ENCODE measurements at places on chromosomes 5 and 9.

DNA sequence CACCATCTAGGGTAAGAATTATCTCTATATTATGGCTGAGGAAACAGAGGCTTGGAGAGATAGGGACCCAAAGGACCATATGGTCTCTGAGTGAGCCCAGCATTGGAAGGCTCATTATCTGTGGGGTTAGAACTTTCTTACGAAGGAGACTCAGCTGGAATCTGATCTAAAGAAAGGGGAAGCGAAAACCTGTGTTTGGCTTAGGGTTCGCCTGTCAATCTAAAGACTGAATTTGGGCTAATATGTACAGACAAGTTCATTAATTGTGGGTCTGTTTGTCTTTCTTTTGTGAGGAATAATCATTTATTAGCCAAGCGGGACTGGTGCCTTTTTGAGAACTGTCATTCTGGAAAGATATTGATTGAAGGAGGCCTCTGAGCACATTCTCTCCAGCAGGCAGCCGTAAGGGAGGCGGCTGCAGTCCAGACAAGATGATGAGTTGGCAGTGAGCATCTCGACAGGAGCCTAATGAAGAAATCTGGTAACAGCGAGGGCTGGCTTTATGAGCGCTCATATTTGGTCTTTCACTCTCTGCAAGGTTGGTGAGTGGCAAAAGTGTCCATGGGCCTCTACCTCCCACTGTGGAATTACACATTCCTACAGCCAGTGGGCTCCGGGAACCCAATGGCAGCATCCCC, 104.2 kb upstream of the GPR151 start:
- DNase-seq = no peak

DNA sequence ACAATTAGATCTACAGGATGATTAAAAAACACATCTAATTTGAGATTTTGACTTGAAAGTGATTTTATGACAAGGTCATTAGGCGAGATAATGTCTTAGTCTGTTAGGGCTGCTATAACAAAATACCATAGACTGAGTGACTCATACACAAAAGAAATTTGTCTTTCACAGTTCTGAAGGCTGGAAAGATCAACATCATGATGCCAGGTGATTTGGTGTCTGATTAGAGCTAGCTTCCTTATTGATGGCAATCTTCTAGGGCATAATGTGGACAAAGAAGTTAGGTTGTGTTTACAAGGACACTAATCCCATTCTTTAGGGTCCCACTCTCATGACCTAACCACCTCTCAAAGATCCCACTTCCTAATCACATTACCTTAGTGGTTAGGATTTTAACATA, 256.7 kb downstream of the TUSC1 start:
- no peak for DNase-seq

GRCh38 chr5:150119421-150120061, 33.2 kb upstream of the CSF1R start:
- no peak for DNase-seq

GRCh38 chr5:87015901-87016300, 251.8 kb upstream of the RASA1 start:
- no peak for DNase-seq

DNA sequence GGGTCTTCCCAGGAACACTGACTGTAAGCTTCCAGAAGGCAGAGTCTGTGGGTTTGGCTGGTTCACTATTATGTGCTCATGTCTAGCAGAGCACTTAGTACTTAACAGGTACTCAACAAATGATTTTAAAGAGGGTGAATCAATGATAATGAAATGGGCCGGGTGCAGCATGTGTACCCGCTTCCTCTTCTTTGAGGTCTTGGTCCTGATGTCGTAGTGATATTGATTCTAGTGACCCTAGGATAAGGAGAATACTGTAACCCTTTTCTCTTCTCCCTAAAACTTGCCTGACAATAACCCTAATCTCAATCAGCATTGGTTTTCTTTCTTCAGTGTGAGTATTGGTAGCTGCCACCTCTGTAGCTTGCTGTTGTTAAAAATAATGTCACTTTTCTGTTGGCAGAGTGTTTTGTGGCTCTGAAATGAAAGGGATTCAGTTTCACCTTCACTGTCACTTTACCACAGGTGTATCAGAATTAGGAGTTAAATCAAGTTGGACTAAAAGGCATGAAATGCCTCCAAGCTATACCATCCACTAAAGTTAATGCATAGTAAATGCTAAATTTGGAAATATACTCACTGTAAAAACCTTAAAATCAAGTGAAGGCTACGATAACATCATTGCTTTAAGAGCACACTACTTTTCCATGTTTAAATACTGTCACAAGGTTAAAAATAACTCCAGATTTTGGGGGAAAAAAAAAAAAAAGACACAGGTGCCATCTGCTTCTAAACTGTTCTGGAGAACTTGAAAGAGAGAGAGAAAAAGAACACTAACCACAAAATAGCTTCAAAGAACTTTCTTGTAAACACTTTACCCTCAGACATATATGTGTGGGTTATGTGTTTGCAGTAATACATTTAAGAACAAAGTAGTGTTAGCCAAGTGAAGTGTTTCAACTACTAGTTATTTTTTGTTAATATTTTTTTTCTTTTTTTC, 6.0 kb downstream of the CAMK4 start:
- DNase-seq = no peak

GRCh38 chr9:78930281-78930680, 633.4 kb downstream of the PSAT1 start:
- DNase-seq = no peak

Measured in stimulated activated CD4-positive, alpha-beta T cell treated with anti-CD3 and anti-CD28 coated beads, Interleukin-4, amount 100 ng/mL, for 4 hours (primary cell).